ENCODE measurements at places on chromosomes 12 and 14. TPM values are rescaled to one million over a fixed set of nuclear protein-coding genes. Genes with fewer than 3 reads are reported as not detected.

The PUS1 gene
- 37.0 TPM for polyA plus RNA-seq

The SIRT4 gene
- 0.91 TPM for polyA plus RNA-seq

The C12orf50 gene
- not detected for polyA plus RNA-seq

The KRT5 gene
- polyA plus RNA-seq: 1.8 TPM

The POC1B gene
- polyA plus RNA-seq: 3.6 TPM

The TOMM20L gene
- polyA plus RNA-seq: not detected

The DHRS2 gene
- polyA plus RNA-seq: 1.3 TPM

The CCDC196 gene
- polyA plus RNA-seq: 0.61 TPM

The JPH4 gene
- 0.70 TPM for polyA plus RNA-seq

The GLI1 gene
- polyA plus RNA-seq: 0.11 TPM

The KRT82 gene
- not detected for polyA plus RNA-seq

The CLEC2A gene
- polyA plus RNA-seq: not detected

The EPYC gene
- polyA plus RNA-seq: 3.8 TPM

The ITPR2 gene
- 4.7 TPM for polyA plus RNA-seq

The SLC11A2 gene
- polyA plus RNA-seq: 10.8 TPM

The KRT80 gene
- polyA plus RNA-seq: 0.19 TPM

The ITGA5 gene
- polyA plus RNA-seq: 79.0 TPM

The KRT75 gene
- 0.11 TPM for polyA plus RNA-seq

The E2F7 gene
- not detected for polyA plus RNA-seq

The TPPP2 gene
- polyA plus RNA-seq: not detected

The FAM186B gene
- 1.7 TPM for polyA plus RNA-seq

The ADAMTS20 gene
- not detected for polyA plus RNA-seq

The DCN gene
- polyA plus RNA-seq: 659 TPM

The EIF2S3B gene
- 0.79 TPM for polyA plus RNA-seq

The SARNP gene
- 40.8 TPM for polyA plus RNA-seq

The PARPBP gene
- polyA plus RNA-seq: 1.1 TPM

The VRTN gene
- not detected for polyA plus RNA-seq

The OR6C2 gene
- not detected for polyA plus RNA-seq

The DAO gene
- not detected for polyA plus RNA-seq

The ZDHHC22 gene
- polyA plus RNA-seq: not detected

The KRT71 gene
- polyA plus RNA-seq: not detected

The SERPINA1 gene
- polyA plus RNA-seq: 50.9 TPM

The FGD4 gene
- 4.1 TPM for polyA plus RNA-seq

The TRIM9 gene
- 1.0 TPM for polyA plus RNA-seq

The CCDC177 gene
- 0.07 TPM for polyA plus RNA-seq

The MIPOL1 gene
- 2.0 TPM for polyA plus RNA-seq

The SLC5A8 gene
- polyA plus RNA-seq: 0.02 TPM

The LBHD2 gene
- 3.6 TPM for polyA plus RNA-seq

The FSCB gene
- not detected for polyA plus RNA-seq

The SLC16A7 gene
- 6.1 TPM for polyA plus RNA-seq

The RILPL1 gene
- polyA plus RNA-seq: 9.0 TPM

The RHOJ gene
- polyA plus RNA-seq: 3.9 TPM

The SLCO1C1 gene
- 1.9 TPM for polyA plus RNA-seq

The MDM1 gene
- polyA plus RNA-seq: 4.6 TPM

The ANKLE2 gene
- polyA plus RNA-seq: 19.2 TPM

The FOXA1 gene
- 2.1 TPM for polyA plus RNA-seq

The CELA1 gene
- not detected for polyA plus RNA-seq

The TCL1B gene
- not detected for polyA plus RNA-seq

The ACVRL1 gene
- 59.9 TPM for polyA plus RNA-seq

The TMEM132C gene
- polyA plus RNA-seq: 3.1 TPM

The GALNT6 gene
- polyA plus RNA-seq: 4.5 TPM

The AACS gene
- 35.0 TPM for polyA plus RNA-seq

The NOXRED1 gene
- 0.22 TPM for polyA plus RNA-seq

The KIF5A gene
- polyA plus RNA-seq: 0.41 TPM

Measured in adipose tissue (tissue), 3 donors.